ENCODE measurements at places on chromosomes 3 and 15. TPM values are rescaled to one million over a fixed set of nuclear protein-coding genes. Genes with fewer than 3 reads are reported as not detected.

Gene ERC2
- total RNA-seq: 0.25 TPM

Gene SLC22A13
- total RNA-seq: 0.13 TPM

Gene CPNE9
- total RNA-seq: 0.14 TPM

Gene BMF
- 1.1 TPM for total RNA-seq

Gene GNAT1
- total RNA-seq: not detected

Gene TLR9
- total RNA-seq: 0.05 TPM

Gene GOLGA8G
- total RNA-seq: not detected

Gene UROC1
- total RNA-seq: not detected
